Omental fat pad (tissue), 4 donors: ENCODE measurements at places on chromosomes 16 and 17.

DNA sequence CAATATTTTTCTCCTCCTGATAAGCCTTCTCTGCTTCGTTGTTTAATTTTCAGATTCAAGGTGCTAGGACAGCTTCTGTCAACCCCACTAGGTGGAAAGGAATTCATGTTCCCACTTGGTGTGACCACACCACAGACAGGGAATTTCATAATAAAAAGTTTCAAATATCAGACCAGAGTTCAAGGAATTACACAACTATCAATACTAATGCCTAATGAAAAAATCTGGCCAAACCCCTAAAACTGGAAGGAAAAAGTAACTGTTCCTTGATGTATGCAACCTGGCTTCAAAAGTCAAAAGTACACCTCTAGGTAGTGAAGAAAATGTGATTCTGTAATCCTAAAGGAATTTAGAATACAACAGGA is 87.8 kb upstream of the CORO6 start:
- DNase-seq: no peak

GRCh38 chr16:28321700-28322411 is 29.5 kb downstream of the SBK1 start:
- DNase-seq: no peak

DNA sequence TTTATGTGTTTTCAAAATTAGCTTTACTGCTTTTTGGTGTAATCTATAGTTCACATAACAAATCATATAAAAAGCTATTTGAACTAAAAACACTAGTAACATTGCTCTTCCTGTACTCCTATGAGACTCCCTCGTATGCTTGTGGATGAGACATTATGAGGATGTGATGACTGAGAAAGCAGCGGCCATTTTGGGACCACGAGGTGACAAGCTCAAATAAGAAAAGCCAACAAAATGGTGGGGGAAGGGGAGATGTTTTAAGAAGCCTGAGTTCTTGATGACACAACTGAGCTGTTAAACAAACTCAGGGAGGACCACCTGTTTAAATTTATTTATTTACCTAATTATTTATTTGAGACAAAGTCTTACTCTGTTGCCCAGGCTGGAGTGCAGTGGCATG is 4.5 kb downstream of the CCL18 start:
- DNase-seq: no peak

DNA sequence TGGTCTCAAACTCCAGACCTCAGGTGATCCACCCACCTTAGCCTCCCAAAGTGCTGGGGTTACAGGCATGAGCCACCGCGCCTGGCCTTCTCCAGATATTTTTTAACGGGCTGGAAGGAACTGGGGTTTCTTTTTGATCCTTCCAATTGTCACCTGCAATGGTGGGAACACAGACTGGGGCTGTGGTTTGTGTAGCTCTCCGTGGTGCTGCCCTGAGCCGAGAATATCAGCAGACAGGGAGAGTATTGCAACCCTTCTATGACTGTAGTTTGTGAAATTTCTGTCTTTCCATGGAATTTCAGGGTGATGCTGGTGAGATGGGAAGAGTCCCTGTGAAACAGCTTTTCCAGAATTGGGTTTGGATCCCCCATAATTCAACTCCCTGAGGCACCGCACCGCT is 263.5 kb downstream of the ENGASE start:
- DNase-seq: no peak

GRCh38 chr17:50682938-50683337 is 24.8 kb downstream of the ANKRD40 start:
- no peak for DNase-seq

DNA sequence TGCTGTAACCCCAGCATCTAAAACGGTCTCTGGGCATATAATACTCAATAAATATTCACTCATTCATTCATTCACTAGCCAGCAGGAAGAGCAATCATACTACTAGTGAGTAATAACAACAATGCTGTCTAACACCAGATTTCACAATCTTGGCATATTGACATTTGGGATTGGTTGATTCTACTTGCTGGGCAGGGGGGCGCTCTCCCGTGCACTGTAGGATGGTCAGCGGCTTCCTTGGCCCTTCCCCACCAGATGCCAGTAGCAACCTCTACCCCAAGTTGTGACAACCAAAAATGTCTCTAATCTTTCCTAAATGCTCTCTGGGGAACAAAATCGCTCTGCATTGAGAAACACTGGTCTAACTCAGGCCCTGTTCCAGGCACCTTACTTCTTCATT is 20.7 kb downstream of the WFDC1 start:
- no peak for DNase-seq

DNA sequence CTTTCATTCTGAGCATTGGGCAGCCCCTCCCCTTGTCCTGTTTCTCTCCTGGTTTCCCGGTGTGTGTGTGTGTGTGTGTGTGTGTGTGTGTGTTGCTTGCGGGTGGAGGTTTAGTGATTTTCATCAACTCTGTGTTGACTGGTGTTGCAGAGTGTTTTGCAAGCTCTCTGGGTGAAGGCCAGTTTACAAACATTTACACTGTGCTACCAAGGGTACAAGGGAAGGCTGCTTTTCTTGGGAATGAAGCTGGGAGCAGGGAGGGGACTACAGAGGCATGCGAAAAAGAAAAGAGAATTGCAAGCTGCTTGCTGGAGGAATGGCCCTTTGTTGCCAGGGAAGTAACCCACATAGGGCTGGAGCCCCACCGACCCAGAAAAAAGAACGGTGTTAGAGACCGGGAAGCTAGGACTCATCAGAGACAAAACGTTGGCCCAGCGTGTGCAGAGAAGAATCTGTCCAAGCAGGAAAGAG is 29.6 kb downstream of the HS3ST3B1 start:
- DNase-seq: no peak

DNA sequence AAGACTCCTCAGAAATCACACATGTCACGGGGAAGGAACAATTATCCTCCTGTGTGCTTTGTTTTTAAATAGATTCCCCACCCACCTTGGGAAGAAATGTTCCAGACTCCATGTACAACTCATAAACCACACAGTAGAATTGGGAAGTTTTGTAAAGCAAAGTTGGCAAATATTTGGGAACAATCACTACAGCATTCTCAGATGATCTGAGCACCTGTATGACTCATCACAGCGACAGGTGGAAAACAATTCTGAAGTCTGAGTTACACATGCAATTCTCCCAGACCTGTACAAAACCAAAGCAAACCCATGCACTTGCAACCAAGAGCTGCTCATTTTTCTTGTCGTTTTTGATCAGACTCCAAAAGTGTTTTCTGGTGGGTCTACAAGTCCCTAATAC is 14.4 kb upstream of the MYLK3 start:
- no peak for DNase-seq

- DNase-seq: no peak
Measured at GRCh38 chr17:45410144-45411091, 22.3 kb downstream of the ARHGAP27 start.

GRCh38 chr17:80025796-80026195 is 9.9 kb downstream of the TBC1D16 start:
- no peak for DNase-seq

GRCh38 chr17:80312621-80313135 is 52.0 kb downstream of the RNF213 start:
- no peak for DNase-seq

DNA sequence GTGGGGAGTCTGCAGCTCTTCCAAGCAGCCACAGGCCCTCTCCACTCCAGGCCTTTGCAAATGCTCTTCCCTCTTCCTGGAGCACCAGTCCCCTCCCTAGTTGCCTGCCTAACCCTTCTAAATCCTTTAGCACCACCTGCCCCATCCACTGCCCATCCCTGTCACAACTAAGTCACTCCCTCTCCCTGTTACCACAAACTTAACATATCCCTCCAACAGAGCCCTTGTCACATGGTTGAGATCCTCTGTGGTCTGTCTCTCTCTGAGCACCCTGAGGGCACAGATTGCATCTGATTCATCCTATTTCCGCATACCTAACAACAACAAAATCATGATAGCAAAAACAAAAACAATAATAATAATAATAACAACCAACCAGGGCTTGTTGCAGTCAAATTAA is 11.0 kb upstream of the BEAN1 start:
- DNase-seq: no peak

GRCh38 chr17:62744259-62744658 is 63.9 kb downstream of the MARCHF10 start:
- DNase-seq: no peak

DNA sequence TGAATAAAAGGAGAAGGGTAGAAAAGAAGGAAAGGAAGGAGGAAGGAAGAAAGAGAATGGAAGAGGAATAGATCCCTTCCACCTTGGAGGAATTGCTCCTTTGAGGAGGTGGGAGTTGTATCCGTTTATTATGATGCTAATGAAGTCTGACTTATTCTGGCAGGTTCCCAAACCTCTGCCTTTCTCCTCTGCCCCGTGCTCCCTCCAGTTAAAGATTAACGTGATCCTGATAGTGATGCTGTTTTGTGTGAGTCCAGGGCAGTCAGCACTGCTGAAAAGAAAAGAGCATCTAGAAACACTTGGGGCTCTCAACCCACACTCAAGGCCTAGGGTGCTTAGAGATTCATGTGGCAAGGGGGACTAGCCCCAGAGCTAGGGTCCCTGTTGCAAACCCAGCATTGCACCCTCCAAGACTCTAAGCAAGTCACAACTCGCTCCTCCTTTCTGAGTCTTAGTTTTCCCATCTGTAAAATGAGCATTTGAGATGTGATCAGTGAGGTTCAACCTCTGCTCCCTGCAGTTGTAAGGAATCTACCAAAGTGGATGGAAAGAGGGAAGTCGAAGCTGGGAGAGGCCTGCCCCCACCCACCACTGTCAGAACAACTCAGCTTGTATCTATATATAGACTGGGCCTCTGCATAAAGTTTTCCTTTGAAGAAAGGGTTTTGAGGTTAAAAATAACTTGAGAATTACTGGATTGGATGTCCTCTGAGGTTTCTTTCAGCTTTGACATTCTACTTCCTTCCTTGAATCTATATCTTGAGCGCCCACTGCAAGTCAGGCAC is 46.9 kb upstream of the TMEM132E start:
- DNase-seq: no peak

- DNase-seq: no peak
Measured at GRCh38 chr16:86002178-86002900, 103.4 kb downstream of the IRF8 start.

- DNase-seq: no peak
Measured at GRCh38 chr17:1491443-1492248, 840 bp downstream of the MYO1C start.

DNA sequence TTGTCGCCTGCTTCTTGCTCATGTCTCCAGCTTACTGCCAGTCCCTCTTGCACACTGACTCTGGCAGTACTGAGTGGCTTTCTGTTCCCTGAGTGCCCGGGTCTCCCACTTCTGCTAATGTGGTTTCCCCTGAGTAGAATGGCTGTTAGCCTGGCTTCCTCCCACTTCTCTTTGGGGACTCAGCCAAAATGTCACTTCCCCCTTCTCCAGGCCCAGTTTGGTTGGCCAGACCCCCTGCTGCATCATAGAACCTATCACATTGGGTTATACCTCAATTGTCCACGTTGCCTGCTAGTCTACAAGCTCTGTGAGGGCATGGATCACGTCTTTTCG is 304.4 kb downstream of the HS3ST3B1 start:
- no peak for DNase-seq

DNA sequence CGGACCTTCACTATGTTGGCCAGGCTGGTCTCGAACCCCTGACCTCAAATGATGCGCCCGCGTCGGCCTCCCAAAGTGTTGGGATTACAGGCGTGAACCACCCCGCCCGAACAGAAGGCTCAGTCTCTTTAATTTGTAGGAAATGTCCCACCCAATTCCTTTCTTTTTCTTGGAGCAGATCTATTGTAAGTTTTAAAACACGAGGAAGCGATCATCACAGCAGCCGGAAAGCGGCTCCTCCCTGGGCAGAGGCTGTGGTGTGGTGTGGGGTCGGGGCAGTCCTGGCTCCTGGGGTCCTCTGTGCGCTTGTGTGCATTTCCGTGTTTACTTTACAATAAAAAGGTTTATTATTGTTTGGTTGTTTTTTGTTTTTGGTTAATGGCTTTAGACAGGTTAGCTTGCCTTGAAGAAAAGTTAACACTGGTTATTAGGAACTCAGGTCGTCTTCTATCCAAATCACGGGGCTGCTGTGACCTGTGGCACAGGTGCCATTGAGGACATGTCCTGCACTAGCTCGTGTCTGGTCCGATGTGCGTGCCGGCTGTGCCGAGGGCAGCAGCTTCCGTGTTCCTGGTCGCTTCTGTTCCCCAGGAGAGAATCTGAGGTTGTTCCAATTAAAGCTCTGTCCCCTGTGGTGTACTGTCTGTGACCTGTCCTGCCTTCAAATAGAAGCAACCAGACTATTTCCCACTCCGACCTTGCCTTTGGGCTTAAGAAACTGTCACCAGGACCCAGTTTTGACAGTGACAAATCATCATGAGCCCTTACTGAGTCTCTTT is 83.1 kb downstream of the SEC14L1 start:
- DNase-seq: no peak

DNA sequence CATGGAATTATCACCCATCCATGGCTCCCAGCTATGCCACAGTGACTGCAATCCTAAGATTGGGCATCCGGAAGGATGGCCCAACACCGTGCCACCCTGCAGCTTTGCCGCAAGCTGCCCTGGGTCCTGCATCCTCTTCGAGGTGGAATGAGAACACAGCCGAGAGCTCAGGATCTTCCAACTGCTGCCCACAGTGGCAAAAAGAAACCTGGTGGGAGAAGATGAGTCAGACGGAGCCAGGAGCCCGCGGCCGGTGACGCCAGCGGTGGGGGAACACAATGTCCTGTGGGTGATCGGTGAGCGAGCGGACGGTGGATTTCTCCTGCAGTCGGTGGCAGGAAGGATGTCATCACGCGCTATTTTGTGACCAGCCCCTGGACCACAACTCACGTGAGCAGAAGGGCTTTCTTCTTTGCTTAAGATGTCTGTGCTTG is 20.1 kb downstream of the CD7 start:
- DNase-seq: peak; percentile 90

DNA sequence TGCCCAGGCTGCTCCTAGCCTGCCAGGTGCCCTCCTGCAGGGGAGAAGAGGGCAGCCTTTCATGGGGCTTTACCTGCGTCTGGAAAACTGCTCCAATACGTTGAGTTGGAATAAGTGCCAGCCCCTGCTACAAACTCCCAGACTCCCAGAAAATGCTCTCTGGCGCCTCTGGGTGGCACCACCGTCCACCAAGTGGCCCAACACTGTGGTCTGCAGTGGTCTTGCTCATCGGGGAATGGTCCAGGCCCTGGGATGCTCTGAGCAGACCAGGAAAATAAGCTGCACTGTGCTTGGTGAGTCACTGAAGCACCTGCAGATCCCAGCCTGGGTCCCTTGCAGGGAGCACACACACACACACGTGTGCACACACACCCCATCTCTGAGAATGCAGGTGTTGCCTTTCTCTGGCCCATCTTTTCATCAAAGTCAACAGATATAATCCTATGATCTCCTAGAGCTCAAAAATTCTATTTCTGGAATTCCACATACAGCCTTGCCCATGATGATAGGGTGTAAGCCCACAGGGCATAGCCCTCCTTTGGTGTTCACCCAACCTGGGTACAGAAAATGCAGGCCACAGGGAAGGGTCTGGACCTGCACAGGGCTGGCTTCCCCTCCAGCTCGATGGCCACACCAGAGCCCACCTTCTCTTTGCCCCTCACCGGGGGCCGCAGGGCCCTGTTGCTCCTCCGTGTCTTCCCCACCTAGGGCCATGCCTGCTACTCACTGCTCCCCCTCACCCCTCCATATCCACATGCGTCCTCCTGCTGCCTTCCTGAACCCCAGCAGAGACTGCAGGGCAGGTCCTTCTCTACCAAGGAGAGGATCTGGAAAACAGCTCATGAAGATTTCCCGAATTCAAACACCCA is 20.5 kb downstream of the CDIP1 start:
- no peak for DNase-seq

GRCh38 chr16:50522324-50522723 is 25.9 kb upstream of the NKD1 start:
- DNase-seq: no peak
